ENCODE measurements at places on chromosomes 11 and 22. TPM values are rescaled to one million over a fixed set of nuclear protein-coding genes. Genes with fewer than 3 reads are reported as not detected.

Gene SLC22A9
- not detected for total RNA-seq

Gene GSTT2B
- total RNA-seq, result 10.1 TPM

Gene GRIA4
- total RNA-seq, result 0.10 TPM

Gene SMIM38
- total RNA-seq, result not detected

Gene KDM4D
- total RNA-seq, result 1.4 TPM

Gene RIMBP3C
- total RNA-seq, result 1.2 TPM

Gene MUC6
- total RNA-seq, result not detected

Gene PARVB
- 0.15 TPM for total RNA-seq

Gene OR5T1
- total RNA-seq, result not detected

Gene RAB38
- 9.2 TPM for total RNA-seq

Gene SYT7
- total RNA-seq, result 0.22 TPM

Gene CBX6
- total RNA-seq, result 12.2 TPM

Gene OR8D1
- not detected for total RNA-seq

Gene ZFP91
- 59.8 TPM for total RNA-seq

Gene NELL1
- not detected for total RNA-seq

Gene GAL3ST1
- total RNA-seq, result not detected

Gene EIF4G2
- 566 TPM for total RNA-seq

Gene PHOX2A
- not detected for total RNA-seq

Gene ARFGAP2
- total RNA-seq, result 130 TPM

Gene SLC7A4
- total RNA-seq, result not detected

Gene UPB1
- total RNA-seq, result 0.05 TPM

Gene FAM227A
- total RNA-seq, result 0.17 TPM
